ENCODE measurements at places on chromosomes 7 and 10.

DNA sequence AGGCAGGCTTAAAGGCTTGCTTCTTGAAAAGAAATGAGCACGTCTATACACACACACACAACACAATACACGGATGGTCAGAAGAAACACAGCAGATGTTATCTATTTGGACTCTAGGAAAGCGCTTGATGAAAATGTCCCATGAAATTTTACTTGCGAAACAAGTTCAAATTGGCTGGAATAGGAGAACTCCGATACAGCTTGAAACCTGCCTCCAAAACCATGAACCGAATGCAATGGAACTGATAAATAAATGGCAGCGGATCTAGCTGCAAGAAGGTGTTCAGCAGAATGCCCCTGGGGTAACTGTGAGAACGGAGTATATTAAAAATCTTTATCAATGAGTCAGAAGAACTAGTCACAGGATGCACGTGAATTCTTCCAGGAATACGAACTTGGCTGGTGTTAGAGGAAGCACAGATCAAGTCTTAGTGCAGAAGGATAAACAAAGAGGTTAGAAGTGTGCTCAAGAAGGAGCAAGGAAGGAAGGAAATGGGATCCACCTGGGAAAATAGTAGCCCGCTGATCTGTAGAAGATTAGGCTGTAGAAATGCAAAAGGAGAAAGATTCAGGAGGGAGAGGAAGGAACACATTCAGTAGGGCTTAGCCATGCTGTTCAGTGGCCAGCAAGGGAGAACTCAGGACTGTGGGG, 142.0 kb upstream of the PRKCQ start:
- DNase-seq, result no peak

DNA sequence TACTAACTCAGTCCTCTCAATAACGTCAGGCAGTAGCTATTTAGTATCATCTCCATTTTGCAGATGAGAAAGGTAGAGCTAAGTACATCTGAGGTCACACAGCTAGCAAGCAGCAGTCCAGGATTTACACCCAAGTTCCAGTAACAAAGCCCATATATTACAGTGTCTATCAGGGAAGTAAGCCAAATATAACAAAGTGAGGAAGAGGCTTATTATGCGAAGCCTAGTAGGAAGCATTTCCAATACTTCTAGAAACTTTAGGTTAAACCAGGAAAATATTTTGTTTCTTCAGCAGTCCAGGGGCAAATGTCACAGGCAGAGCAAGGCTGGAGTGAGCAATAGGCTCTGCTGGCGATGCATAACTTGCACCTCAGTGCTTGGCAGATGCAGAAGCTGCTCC, 53.9 kb downstream of the NOC3L start:
- DNase-seq, result no peak

GRCh38 chr10:69334302-69335062, 56.2 kb downstream of the HK1 start:
- no peak for DNase-seq

DNA sequence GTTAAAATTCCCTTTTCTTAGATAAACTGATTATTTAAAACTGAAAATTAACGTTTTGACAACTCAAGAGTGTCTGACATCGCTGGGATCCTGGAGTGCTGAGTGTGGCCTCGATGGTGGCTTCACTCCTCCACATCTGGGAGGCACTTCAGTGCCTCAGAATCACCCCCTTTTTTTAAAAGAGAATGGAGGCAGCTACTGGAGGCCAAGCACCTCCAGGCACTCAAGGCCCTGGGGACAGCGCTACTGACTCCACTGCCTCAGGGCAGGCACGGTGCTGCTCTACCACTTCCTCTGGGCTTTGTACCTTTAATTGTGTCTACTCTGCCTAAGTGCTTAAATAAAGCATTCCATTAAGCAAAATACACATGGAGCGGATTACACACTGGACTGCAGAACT, 27.2 kb upstream of the NCAPG2 start:
- DNase-seq, result no peak

- no peak for DNase-seq
Measured at GRCh38 chr7:49845626-49846025, 72.2 kb downstream of the VWC2 start.

DNA sequence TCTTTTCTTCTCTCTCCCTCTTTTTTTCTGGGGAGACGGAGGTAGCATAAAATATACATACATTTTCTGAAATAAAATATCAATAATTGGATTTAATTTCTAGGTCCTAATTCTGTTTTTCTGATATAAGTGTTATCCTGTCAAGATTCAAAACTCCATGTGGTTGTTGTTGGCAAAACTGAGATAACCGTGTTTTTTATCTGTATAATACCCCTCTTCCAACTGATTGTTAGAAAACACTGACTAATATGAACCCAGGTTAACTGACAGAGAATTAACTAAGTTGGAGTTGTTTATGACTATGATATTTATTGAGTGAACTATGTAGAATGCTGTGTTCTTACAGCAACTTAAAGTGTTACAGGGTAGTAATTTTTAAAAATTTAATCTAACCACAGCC, 236.5 kb upstream of the KAT6B start:
- no peak for DNase-seq

GRCh38 chr10:74243067-74243466, 92.0 kb downstream of the ADK start:
- no peak for DNase-seq

GRCh38 chr7:31919678-31920369, 150.4 kb downstream of the PDE1C start:
- no peak for DNase-seq

DNA sequence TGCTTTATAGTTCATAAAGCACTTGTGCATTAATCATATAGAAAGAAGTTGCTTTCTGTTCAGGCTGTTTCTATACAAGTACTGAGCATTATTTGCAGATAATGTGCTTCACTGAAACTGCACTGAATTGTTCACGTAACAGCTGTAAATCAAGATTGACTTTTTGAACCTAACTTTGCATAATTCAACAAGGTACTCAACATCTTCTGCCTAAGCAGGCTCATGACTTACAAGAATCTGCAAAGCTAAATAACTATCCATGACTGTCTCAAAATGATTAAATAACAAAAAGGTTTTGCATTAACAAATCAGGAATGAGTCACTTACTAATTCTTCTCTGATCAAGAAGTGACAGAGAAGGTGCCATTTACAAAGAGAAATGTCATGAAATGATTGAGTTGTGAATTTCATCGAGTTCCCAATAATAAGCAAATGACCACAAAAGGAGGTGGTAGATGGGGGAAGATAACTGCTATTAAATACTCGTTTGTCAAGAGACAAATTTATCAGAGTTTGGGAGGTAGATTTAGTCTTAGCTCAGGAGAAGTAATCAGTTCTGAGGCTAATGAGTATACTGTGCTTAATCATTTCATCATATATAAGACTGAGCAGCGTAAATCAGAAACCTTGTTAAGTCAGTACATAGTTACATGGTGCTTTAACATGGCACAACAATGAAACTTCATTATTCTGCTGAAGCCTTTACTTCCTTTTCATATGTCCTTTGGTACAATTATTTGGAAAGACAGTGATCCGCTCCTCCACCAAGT, 161.3 kb upstream of the LRRN3 start:
- DNase-seq, result no peak

- DNase-seq, result no peak
Measured at GRCh38 chr10:71796749-71797405, 23.6 kb upstream of the VSIR start.

- no peak for DNase-seq
Measured at GRCh38 chr7:133727476-133728214, 399.5 kb upstream of the LRGUK start.

- DNase-seq, result no peak
Measured at GRCh38 chr7:44213206-44213876, 12.6 kb downstream of the YKT6 start.

DNA sequence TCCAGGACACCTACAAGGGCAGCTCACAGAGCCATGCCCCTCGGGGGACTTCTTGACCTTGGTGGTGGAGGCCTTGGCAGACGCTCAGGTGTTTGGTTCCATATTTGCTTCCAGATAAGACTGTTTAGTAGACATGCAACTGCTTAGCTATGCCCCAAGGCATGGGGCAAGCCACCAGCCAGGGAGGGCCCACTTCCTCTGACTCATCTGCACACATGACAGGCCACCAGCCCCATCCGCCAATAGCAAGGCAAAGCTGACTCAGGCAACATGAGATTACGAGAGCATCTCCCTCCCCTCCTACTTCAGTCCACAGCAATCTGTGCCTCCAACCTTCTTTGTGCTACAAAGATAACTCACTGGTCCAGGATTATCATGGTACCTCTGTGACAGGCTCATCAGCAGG, 54.9 kb downstream of the KCNMA1 start:
- no peak for DNase-seq

DNA sequence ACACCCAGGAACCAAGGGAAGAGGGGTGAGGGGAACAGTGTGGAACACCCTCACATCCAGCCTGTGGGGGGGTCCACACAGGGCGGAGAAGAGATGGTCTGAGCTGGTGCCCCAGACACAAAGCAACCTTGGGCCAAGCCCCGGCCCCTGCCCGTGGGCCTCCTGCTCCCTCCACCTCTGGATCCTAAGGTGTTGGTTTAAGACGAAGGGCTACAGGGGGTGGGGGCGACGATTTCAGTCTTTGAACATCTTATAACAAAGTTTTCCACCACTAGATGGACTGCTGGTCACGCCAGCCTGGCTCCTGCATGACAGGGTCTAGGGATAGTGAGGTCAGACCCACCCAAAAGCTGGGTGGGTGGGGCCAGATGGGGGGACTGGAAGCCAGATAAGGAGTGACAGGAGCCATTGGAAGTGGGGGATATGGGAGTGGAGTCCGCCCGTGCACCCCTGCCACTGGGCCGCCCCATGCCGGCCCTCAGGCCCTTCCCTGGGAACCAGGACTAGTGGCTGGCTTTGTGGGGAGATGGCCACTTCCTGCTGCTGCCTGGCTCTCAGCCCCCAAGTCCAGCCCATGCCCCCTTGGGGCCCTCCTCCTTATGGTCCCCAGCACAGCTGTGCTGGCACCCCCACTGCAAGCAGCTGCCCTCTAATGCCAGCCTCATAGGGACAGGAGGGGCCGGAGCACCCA, 98.4 kb downstream of the RGS10 start:
- DNase-seq, result no peak

DNA sequence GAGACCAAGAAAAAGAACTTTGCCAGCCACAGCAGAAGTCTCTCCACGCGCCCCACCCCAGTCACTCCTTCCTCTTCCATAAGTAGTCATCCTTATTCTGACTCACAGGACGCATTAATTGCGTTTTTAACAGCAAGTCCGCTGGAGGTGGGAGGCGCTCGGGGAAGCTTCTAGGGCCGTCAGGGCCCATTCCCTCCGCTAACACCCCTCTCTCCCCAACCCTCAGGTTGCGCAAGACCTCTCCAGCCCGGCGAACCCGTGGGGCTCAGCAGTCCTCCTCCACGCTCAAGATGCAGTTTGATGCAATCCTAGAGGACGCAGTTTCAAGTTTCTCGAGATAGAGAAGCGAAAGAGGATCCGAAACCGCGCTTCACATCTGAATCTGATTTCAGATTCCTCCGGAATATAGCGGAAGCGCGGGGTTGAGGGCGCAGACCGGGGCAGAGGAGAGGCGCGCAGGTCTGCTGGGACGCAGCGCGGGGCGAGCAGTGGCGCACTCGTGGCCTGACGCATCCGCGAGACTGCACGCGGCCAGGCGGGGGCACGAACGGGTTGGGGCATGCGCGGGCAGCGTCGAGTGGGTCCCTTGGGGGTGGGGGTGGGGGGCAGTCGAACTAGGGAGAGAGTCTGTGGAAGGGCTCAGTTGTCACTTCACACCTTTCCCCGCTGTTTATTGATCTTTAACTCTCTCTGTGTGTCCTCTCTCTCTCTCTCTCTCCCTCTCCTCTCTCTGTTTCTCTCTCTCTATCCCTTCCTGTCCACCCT, 37.8 kb upstream of the PSAP start:
- DNase-seq, result peak; percentile 51

GRCh38 chr7:102427019-102427405, 6.4 kb upstream of the ORAI2 start:
- DNase-seq, result no peak

GRCh38 chr7:141739250-141739649, 1.1 kb downstream of the SSBP1 start:
- DNase-seq, result no peak

- DNase-seq, result no peak
Measured at GRCh38 chr10:132475086-132475485, 62.5 kb upstream of the INPP5A start.

GRCh38 chr7:100465702-100466311, 1.7 kb upstream of the SPACDR start:
- DNase-seq, result peak; percentile 61

- no peak for DNase-seq
Measured at GRCh38 chr7:128194533-128195282, 46.4 kb upstream of the LEP start.

DNA sequence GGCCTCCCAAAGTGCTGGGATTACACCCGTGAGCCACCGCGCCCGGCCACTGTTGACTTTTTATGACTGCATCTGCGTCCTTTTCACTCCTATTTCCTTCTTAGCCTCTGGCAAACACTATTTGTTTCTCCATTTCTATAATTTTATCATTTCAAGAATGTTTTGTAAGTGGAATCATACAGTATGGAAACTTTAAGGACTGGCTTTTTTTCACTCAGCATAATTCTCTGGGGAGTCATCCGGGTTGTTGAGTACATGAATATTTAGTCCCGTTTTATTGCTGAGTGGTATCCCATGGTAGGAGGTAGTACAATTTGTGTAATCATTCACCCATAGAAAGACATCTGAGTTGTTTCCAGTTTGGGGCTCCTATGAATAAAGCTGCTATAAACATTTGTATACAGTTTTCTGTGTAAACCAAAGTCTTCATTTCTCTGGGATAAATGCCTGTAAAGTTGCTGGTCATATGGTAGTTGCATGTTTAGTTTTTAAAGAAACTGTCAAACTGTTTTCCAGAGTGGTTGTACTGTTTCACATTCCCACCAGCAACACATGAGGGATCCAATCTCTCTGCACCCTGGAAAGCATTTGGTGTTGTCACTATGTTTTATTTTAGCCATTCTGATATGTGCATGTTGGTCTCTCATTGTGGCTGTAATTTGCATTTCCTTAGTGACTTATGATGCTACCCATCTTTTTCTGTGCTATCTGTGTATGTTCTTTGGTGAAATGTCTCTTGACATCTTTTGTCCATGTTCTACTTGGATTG, 139.6 kb upstream of the EEPD1 start:
- no peak for DNase-seq

- DNase-seq, result no peak
Measured at GRCh38 chr10:70367195-70367796, 15.1 kb downstream of the LRRC20 start.

DNA sequence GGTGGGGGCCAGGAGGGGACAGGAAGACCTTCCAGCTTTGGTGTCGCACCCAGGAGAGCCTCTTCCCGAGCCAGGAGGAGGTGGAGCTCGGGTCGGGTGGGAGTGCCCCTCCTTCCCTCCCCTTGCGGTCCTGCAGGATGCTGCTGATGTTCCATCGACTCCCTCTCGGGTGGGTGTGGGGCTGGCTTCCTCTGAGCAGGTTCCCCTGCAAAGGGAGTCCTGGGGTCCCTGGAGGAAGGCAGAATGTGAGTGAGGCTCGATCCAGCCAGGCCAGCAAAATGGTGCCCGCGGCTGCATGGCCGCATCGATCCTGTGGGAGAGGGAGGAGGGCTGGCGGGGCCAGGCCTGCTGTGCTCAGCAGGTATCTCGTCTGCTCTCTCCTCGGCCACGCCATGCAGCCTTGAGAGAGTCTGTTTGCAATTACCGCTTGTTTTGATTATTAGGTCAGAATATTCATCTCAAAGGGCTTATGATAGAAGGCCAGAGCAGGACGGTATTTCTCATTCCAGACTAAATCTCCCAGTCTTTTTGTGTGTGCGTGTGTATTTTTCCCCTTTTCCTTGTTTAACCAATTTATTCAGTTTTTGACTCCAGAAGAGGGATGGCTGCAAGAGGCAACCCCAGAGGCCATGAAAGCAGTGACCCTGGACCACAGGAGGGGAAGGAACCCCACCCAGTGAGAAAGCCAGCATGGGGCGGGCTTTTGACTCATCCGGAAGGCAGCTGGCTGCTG, 137.3 kb upstream of the ZMIZ1 start:
- DNase-seq, result no peak

Data from left kidney (tissue), 8 donors.